ENCODE measurements at places on chromosomes 12 and 14.

- no peaks in the 10 kb centered on the region for H3K36me3 ChIP-seq
- H3K27me3 ChIP-seq: no peaks in the 10 kb centered on the region
- no peaks in the 10 kb centered on the region for H3K4me1 ChIP-seq
- no peak overlapping the region for H3K27ac ChIP-seq
These were observed 1.4 kb downstream of the SERPINA9 start for GRCh38 chr14:94474581-94475031.

- peaks cover 9% of the 10 kb centered on the region for H3K4me1 ChIP-seq
- peaks cover 8% of the 10 kb centered on the region for H3K27me3 ChIP-seq
- no peaks in the 10 kb centered on the region for H3K36me3 ChIP-seq
- no peak overlapping the region for H3K4me3 ChIP-seq
- H3K27ac ChIP-seq: no peak overlapping the region
- no peak for DNase-seq
These were observed 101.2 kb downstream of the TMEM30B start for GRCh38 chr14:61179796-61180398.

GRCh38 chr12:110004598-110004997, 5.4 kb downstream of the ANKRD13A start:
- peak overlapping the region; percentile 56 for H3K27ac ChIP-seq
- H3K4me1 ChIP-seq: peaks cover 66% of the 10 kb centered on the region

DNA sequence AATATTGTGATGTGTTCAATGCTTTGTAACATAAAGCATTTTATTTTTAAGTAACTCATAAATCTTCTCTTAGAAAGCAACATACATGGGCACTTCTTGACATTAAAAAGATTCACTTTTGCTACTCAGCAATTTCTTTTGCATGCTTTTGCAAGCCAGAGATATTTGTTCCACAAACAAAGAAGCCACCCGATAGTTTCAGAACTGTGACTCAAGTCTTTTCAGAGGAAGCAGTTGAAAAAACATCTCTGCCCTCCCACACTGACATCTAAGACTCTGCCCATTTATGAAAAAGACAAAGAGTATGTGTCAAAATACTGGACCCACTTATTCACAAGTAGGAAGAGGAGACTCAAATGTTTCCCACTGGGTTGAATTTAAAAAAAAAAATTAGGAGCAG, 7.5 kb downstream of the APPL2 start:
- H3K4me3 ChIP-seq: no peak overlapping the region
- H3K36me3 ChIP-seq: peaks cover 40% of the 10 kb centered on the region
- H3K27ac ChIP-seq: peak overlapping the region; percentile 8
- H3K27me3 ChIP-seq: no peaks in the 10 kb centered on the region
- DNase-seq: peak; percentile 26

DNA sequence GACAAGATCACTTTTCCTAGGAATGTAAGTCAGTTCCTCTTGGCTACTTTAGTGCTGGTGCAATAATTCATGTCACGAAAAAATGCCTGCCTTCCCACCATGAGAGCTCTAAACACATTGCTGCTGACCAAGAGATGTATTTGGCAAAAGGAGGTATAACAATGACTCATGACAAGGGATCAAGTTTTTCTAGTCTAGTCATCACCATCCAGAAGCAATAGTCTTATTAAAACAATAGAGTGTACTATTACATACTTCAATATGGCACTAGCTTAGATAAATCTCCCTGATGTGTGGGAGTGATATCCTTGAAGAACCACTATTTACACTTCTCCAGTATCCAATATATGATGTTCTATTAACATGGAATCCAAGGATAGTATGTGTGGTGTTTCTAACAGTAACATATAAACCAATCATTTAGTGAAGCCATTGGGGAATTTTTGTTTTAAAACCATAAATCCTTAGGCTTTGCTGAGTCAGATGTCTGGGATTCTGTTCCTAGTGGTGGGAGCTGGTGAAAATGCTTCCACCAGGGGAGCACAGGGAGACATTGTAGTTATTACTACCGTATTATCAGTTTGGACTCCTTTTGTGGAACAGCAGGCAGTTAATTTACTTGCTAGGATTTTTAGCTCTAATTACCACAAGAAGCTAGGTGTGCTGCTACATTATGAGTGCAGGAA, 1387.5 kb downstream of the LRFN5 start:
- H3K27me3 ChIP-seq: no peaks in the 10 kb centered on the region
- H3K36me3 ChIP-seq: no peaks in the 10 kb centered on the region
- no peak for DNase-seq
- H3K4me1 ChIP-seq: no peaks in the 10 kb centered on the region
- no peak overlapping the region for H3K27ac ChIP-seq
- no peak overlapping the region for H3K4me3 ChIP-seq
